GM12878 (cell line): ENCODE measurements at places on chromosomes 2 and 18. TPM values are rescaled to one million over a fixed set of nuclear protein-coding genes. Genes with fewer than 3 reads are reported as not detected.

C2orf76 gene
- 29.4 and 29.9 TPM in 2 replicates for polyA plus RNA-seq

OR6B2 gene
- polyA plus RNA-seq: not detected in 2 replicates

SRD5A2 gene
- not detected in 2 replicates for polyA plus RNA-seq

CTIF gene
- 1.3 and 2.6 TPM in 2 replicates for polyA plus RNA-seq

FAM124B gene
- not detected in 2 replicates for polyA plus RNA-seq

LAMA3 gene
- 4.0 and 6.3 TPM in 2 replicates for polyA plus RNA-seq

GPBAR1 gene
- polyA plus RNA-seq: 0.11 and 0.18 TPM in 2 replicates

CENPA gene
- polyA plus RNA-seq: 52.5 and 55.3 TPM in 2 replicates

STPG4 gene
- 0.16 TPM in 1 of 2 replicates, not detected in the other for polyA plus RNA-seq

MSH6 gene
- polyA plus RNA-seq: 108 TPM in 2 replicates

TANC1 gene
- 0.52 and 0.55 TPM in 2 replicates for polyA plus RNA-seq

REG3A gene
- not detected in 2 replicates for polyA plus RNA-seq

MOB4 gene
- 42.2 and 48.7 TPM in 2 replicates for polyA plus RNA-seq

MERTK gene
- 0.39 and 0.43 TPM in 2 replicates for polyA plus RNA-seq

SH2D6 gene
- polyA plus RNA-seq: 0.23 TPM in 1 of 2 replicates, not detected in the other

HRH4 gene
- polyA plus RNA-seq: not detected in 2 replicates

TGFBRAP1 gene
- 21.8 and 24.9 TPM in 2 replicates for polyA plus RNA-seq

KCTD18 gene
- polyA plus RNA-seq: 13.9 and 14.9 TPM in 2 replicates

SDC1 gene
- polyA plus RNA-seq: 33.7 and 33.8 TPM in 2 replicates

POU3F3 gene
- not detected in 2 replicates for polyA plus RNA-seq

THSD7B gene
- 0.05 and 0.32 TPM in 2 replicates for polyA plus RNA-seq

TMEM163 gene
- 0.05 and 0.10 TPM in 2 replicates for polyA plus RNA-seq

NRP2 gene
- 0.51 and 0.52 TPM in 2 replicates for polyA plus RNA-seq

MAL gene
- polyA plus RNA-seq: 2.3 and 3.1 TPM in 2 replicates

DLX2 gene
- not detected in 2 replicates for polyA plus RNA-seq

SPTBN1 gene
- polyA plus RNA-seq: 64.3 and 78.3 TPM in 2 replicates

PAPOLG gene
- polyA plus RNA-seq: 11.8 and 13.0 TPM in 2 replicates

TEX44 gene
- not detected in 2 replicates for polyA plus RNA-seq

CYBRD1 gene
- 39.9 and 41.9 TPM in 2 replicates for polyA plus RNA-seq

B4GALT6 gene
- polyA plus RNA-seq: 9.6 and 11.9 TPM in 2 replicates

FAM237A gene
- not detected in 2 replicates for polyA plus RNA-seq

KCNG3 gene
- not detected in 2 replicates for polyA plus RNA-seq

CD226 gene
- polyA plus RNA-seq: 22.7 and 26.8 TPM in 2 replicates

NOP58 gene
- 259 and 264 TPM in 2 replicates for polyA plus RNA-seq

GREB1L gene
- polyA plus RNA-seq: 0.03 and 0.16 TPM in 2 replicates

MSTN gene
- polyA plus RNA-seq: not detected in 2 replicates

NCKAP5 gene
- polyA plus RNA-seq: 0.05 and 0.25 TPM in 2 replicates

TUBA3E gene
- not detected in 2 replicates for polyA plus RNA-seq

IL1B gene
- polyA plus RNA-seq: 0.20 and 0.47 TPM in 2 replicates

ANTXR1 gene
- 0.09 TPM in 1 of 2 replicates, not detected in the other for polyA plus RNA-seq

CHRNA1 gene
- 0.09 and 0.14 TPM in 2 replicates for polyA plus RNA-seq

AQP12B gene
- polyA plus RNA-seq: not detected in 2 replicates

CFAP210 gene
- polyA plus RNA-seq: not detected in 2 replicates

DYSF gene
- not detected in 2 replicates for polyA plus RNA-seq

LTBP1 gene
- 0.18 and 0.19 TPM in 2 replicates for polyA plus RNA-seq

SPDYA gene
- 0.92 and 1.1 TPM in 2 replicates for polyA plus RNA-seq

ARHGAP15 gene
- polyA plus RNA-seq: 60.6 and 72.7 TPM in 2 replicates

LINC00305 gene
- polyA plus RNA-seq: not detected in 2 replicates

CYRIA gene
- polyA plus RNA-seq: 9.8 and 13.1 TPM in 2 replicates

ATG4B gene
- polyA plus RNA-seq: 72.7 and 76.1 TPM in 2 replicates
